T-helper 17 cell (primary cell): ENCODE measurements at places on chromosomes 7 and 10. TPM values are rescaled to one million over a fixed set of nuclear protein-coding genes. Genes with fewer than 3 reads are reported as not detected.

Gene SPOCK2
- total RNA-seq: 603 TPM

Gene IFIT2
- total RNA-seq: 19.5 TPM

Gene GNAT3
- not detected for total RNA-seq

Gene ZNF746
- 29.2 TPM for total RNA-seq

Gene SH2B2
- total RNA-seq: 2.0 TPM

- DNase-seq: no peak
Observed at GRCh38 chr7:29748286-29749099, 57.8 kb upstream of the WIPF3 start.

GRCh38 chr10:61076572-61077114, 132.7 kb upstream of the RHOBTB1 start:
- DNase-seq: no peak

DNA sequence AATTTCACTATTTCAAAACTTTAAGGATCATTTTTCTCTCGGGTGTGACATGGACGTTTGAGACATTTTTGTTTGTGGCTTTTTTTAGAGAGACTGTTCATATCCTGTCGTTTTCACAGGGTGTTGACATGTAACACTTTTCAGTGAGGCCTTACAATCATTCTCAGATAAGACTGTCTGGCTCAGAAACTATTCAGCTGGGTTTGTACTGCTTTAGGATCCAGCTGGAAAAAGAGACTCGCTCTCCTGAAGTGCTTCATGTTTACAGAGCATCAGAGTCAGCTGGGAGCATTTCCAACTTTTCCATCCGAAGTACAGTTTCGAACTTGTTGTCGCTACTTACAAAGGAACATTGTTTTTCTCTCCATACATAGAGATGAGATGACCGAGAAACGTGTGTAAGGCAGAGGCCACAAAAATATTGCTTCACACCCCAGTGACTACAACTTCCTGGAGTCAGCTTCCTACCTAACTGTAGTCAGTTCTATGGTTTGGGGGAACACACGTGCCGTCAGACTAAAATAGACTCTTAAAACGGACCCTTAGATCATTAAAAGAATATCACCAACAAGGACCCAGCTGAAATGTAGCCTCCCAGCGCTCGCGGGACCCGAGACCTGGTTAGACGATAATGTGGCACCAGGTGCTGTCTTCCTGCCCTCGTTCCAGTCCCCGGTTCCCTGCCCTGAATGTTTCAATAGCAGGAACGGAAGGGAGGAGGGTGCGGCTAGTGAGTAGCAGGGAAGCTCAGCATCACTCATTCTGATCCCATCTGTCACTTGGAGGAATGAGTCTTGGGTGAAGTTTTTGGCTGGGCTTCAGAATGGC, 78.0 kb downstream of the MKI67 start:
- no peak for DNase-seq

DNA sequence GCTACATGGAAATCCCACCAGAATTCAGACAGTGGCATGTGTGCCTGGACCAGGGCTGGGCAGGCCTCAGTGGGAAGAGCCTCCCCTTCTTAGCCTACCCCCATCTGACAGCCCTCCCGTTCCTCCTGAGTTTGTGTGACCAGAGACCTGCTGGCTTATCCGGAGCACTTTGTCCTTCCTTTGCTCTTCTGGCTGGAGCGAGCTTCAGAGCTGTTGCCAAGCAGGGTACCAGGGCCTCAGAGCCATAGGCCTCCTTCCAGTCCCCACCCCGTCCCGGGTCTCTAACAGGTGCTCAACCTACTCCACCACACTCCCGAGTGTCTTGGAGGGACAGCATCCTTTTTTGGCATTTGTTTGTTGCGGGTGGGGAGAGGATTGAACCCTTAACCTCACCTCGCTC, 26.5 kb upstream of the TRIM8 start:
- no peak for DNase-seq

GRCh38 chr7:31778296-31778695, 91.3 kb downstream of the PPP1R17 start:
- DNase-seq: no peak

DNA sequence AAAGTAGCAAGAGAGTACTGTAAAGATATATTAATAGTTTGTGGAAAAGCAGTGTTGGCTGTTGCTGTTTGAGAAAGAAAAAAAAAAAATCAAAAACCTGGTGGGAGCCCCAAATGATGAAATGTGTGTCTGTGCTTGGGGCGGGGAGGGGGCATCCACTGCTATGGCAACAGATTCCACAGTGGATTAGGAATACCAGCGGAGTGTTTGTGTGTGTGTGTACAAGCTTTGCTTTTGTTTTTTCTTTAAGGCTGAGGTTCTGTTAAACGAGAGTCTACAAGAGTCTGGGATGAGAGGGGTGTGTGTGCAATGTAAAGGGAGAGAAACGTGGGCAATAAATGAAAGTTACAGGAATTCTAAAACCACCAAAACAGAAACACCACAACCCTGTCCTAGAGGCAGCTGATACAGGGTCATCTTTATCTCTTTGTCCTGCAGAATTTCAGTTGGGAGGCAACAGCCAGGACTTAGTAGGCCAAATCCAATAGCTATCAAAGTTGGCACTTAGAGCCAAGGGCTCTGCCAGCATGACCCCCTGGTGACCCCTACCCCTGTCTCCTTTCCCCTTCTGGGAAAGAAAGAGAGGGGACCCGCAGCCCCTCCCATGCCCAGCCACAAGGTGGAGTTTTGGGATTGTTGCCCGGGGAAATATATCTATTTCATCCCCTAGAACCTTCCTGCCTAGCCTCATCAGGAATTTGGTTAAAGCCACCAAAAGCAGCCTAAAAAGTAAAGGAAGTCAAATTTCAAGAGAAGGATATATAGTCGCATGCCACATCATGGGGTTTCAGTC, 85.4 kb downstream of the OSBPL3 start:
- DNase-seq: no peak

DNA sequence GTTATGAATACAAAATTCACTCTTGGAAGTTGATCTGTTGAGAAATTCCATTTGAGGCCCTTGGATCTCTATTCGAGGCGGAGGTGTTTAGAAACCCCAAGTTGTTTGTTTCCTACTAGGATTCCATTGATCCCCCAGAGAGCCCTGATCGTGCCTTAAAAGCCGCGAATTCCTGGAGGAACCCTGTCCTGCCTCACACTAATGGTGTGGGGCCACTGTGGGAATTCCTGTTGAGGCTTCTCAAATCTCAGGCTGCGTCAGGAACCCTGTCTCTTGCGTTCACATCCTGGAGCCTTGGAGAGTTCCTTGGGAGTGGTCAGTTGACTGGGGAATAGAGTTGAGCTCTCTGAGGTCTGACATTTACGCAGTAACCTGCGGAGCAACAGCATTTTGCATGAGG, 1.2 kb downstream of the CFAP69 start:
- no peak for DNase-seq
